ENCODE measurements at places on chromosomes 7 and 10.

DNA sequence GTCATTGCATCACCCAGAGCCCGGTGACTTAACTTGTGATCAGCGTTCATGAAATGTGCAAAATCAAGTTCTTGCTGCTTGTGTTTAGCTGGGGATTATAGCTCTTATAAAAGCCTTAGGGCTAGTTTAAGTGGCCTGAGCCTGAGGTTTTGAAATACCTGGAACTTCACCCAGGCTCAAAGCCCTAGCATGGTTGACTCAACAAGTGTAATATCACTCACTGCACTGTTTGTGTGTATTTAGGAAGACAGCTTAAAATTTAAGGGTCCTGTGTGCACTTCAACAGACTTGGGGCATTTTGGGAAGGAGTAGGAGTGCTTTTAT lies 489.5 kb downstream of the GATA3 start:
- DNase-seq, result no peak

DNA sequence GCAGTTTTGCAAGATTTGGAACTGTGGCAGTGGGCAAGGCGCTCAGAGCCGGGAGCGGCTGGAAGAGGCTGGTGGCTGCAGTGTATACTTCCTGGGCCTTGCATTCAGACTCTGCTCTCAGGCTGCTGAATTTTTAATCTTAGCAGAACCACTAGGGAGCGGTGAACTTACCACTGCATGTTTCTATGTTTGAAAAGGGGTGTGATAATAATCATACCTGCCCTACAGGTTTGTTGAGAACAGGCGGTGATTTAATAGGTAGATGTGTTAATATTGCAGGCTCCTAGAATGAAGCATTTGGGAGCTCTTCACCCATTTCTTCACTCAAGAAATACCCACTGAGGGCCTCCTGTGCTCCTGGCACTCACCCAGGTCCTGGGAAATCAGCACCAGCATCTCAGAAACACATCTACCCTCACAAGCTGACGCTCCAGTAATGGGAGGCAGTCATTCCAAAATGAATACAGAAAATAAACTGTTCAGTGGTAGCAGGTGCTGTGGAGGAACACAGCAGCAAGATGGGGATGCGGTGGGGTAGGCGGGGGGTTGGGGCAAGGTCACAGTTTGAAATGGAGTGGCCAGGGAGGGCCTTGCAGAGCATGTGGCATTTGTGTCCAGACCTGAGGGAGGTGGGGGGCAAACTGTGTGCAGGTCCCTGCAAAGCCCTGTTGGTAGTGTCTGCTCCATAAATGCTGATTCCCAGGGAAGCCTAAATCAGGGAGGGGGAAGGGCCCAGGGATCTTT lies 41.0 kb downstream of the VWA2 start:
- no peak for DNase-seq

GRCh38 chr7:155964543-155964942 lies 152.3 kb upstream of the SHH start:
- no peak for DNase-seq

DNA sequence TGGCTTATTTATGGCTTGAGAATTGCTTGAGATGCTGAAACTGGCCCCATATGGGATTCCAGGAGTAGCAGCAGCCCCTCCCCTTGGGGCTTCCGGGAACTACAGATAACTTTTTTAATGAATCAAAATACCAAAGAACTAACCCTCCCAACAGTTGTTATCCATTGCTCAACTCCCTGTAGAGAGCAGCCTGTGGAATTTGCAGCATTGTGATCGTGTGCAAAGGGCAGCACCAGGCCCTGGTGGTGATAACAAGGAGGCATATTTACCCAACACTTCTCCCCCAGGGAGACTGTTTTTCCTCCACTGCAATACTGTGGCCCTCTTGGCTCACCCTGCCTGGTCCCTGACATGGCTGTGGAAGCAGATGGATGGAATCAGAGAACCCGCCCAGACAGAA lies 196.2 kb downstream of the PLXNA4 start:
- no peak for DNase-seq

GRCh38 chr10:76546411-76546810 lies 1091.2 kb downstream of the KCNMA1 start:
- no peak for DNase-seq

GRCh38 chr10:36462194-36462593 lies 663.2 kb upstream of the ANKRD30A start:
- no peak for DNase-seq

- no peak for DNase-seq
Observed at GRCh38 chr7:45589061-45589460, 14.9 kb downstream of the ADCY1 start.
